ENCODE measurements at places on chromosomes 12 and 14. TPM values are rescaled to one million over a fixed set of nuclear protein-coding genes. Genes with fewer than 3 reads are reported as not detected.

GRCh38 chr14:83624541-83624940 is 1905.4 kb upstream of the FLRT2 start:
- no peak for DNase-seq

The CLEC1B gene
- total RNA-seq: not detected

GRCh38 chr12:47218191-47218654 is 138.5 kb upstream of the AMIGO2 start:
- no peak for DNase-seq

The SSTR1 gene
- 0.19 TPM for total RNA-seq

GRCh38 chr14:56127156-56127555 is 8.9 kb downstream of the PELI2 start:
- no peak for DNase-seq

The CCDC177 gene
- total RNA-seq: 0.09 TPM

The CFAP251 gene
- total RNA-seq: 7.4 TPM

DNA sequence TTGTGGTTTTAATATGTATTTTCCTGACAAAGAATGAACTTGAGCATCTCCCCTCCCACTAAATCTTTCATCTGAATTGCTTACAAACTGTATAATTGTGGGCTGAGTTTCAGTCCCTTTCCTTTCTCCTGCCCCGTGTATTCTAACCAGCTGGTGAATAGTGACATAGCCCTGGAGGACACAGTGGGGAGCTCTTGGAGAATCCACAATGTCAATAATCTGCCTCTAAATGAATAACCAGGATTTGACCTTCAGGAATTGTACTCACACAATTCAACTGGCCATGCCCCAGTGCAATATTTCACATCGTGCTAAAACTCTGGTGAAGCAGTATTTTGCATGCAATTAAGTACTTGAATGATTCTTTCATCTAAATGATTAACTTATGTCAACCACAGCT is 177.2 kb downstream of the C12orf42 start:
- DNase-seq: no peak

The DEGS2 gene
- 0.79 TPM for total RNA-seq

- DNase-seq: no peak
These were observed 74.9 kb downstream of the TBK1 start for GRCh38 chr12:64526859-64527258.

DNA sequence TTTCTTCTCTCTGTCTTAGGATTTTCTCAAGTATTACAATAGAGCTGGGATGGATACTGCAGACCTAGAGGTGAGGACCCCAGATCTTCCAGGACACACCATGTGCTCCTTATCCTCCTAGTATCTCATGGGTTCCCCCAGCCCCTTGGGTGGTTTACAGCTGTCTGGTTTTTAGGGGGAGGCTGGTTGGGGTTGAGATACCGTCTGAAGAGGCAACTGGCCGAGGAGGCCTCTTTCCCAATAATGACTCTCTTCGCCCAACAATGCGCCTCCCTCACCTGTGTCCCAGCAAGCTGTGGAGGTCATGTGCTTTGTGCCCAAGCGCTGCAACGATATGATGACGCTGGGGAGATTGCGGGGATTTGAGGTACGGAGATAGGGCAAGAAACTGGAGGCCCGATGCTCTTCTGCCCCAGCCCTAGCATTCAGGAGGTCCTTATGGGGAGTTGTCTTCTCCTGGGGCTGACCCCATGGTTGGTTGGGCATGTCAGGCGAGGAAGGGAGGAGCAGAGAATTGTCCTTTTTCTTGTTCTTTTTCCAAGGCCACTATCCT is 3.8 kb downstream of the ARHGEF25 start:
- no peak for DNase-seq

- no peak for DNase-seq
These were observed 612 bp downstream of the TRAPPC6B start for GRCh38 chr14:39169541-39169900.

GRCh38 chr12:88179436-88180014 is 37.4 kb downstream of the TMTC3 start:
- no peak for DNase-seq

DNA sequence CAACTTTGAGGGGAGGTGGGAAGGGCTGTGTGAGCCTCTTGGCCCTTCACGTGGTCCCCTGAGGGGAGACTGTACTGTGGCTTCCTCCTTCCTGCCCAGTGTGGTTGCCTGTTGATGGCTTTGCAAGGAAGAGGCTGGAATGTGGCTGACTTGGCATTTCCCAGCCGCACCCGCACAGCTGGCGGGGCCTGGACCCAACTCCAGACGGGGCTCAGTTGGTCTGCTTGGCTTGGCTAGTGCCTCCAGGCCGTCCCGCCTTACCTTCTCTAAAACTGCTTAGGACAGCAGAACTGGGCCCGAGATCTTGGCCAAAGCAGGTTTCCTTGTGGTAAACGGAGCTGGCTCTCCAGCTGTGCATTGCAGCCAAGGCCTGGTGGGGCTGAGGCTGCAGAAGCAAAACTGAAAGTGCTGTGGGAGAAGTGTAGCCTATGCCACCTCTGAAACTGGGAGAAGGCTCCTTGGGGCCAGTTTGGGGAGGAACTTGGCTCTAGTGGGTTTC is 139.5 kb downstream of the SMOC1 start:
- no peak for DNase-seq

Data from omental fat pad (tissue), 4 donors.